Stomach (tissue), 19 donors: ENCODE measurements at places on chromosomes 6 and 20. TPM values are rescaled to one million over a fixed set of nuclear protein-coding genes. Genes with fewer than 3 reads are reported as not detected.

CTAGE9 gene
- total RNA-seq: not detected

DNA sequence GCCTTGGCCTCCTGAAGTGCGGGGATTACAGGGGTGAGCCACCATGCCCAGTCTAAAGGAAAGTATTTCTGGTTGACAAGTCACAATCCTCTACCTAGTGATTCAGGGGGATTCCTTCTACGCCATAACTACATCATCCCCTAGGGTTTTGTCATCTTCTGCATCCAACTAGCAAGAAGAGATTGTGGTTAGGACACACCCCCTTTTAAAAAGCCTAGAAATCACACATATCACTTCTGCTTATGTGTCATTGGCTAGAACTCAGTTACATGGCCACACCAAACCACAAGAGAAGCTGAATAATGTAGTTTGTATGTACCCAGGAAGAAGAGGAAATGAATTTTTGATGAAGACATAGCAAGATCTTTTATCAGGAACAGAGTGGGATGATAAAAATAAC lies 14.7 kb upstream of the CHD6 start:
- no peak for DNase-seq

- peak; percentile 90 for DNase-seq
Measured at GRCh38 chr6:26205625-26206574, 118.7 kb downstream of the HFE start.

- DNase-seq: no peak
Measured at GRCh38 chr20:19482726-19483125, 270.3 kb downstream of the SLC24A3 start.

DNA sequence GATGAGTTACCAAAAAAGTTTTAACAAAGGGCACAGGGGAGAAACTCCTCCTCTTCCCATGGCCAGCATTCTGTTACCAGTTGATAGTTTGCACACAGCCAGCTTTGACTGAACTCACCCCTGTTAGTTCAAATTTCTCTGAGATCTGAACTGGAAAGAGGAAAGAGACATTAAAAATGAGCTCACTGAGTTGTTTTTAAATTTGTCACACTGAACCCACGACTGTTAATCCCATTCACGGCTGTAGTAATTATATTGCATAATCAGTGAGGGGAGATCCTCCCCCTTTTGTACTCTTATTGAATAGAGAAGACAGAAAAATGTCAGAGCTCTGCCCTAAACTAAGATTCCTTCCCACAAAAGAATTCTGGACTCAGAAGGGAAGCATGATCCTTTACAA lies 17.5 kb upstream of the DSP start:
- no peak for DNase-seq
